Hypothalamus (tissue), 51 donors: ENCODE measurements at places on chromosomes 5 and 9.

DNA sequence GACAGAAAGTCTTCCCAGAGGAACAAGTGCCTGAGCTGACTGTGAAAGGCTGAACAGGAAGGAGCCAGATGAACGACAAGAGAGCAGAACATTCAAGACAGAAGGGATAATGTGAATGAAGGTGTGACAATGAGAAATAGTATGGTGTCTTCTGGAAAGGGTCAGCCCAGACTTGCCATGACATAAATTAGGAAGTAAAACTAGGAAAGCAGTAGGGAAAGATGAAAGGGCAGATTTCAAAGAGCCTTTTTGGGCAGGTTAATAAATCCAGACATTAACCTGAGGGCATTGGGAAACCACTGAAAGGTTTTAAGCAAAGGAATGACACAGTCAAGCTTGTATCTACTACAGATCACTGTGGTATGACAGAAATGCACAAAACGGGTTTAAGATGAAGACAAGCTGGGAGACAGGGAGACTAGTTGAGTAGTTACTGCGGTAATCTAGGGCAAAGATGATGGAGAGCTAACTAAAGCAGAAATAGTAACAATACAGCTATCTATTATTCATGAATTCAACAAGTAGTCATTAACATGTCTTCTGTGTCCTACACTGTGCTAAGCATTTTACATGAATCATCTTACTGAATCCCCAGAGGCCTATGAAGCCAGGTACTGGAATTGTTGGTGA is 580.9 kb upstream of the WWC1 start:
- DNase-seq = no peak

DNA sequence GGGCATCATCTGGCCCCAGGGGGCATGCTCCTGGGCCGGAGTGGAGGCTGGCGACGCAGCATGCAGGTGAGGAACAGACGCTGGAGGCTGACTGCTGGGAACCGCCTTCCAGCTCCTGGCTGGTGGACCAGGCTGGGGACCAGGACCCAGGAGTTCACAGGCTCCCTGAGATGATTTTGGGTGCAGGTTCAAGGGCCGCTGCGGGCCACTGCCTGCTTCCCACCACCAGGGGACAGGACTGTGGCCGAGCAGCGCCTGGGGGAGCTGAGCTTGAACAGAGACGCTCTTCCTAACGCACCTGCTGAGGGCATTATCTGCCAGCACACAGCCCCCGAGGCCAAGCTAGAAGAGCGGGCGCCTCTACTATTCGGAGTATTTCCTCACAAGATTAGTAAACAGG is 132.1 kb upstream of the RAPGEF1 start:
- DNase-seq = no peak

DNA sequence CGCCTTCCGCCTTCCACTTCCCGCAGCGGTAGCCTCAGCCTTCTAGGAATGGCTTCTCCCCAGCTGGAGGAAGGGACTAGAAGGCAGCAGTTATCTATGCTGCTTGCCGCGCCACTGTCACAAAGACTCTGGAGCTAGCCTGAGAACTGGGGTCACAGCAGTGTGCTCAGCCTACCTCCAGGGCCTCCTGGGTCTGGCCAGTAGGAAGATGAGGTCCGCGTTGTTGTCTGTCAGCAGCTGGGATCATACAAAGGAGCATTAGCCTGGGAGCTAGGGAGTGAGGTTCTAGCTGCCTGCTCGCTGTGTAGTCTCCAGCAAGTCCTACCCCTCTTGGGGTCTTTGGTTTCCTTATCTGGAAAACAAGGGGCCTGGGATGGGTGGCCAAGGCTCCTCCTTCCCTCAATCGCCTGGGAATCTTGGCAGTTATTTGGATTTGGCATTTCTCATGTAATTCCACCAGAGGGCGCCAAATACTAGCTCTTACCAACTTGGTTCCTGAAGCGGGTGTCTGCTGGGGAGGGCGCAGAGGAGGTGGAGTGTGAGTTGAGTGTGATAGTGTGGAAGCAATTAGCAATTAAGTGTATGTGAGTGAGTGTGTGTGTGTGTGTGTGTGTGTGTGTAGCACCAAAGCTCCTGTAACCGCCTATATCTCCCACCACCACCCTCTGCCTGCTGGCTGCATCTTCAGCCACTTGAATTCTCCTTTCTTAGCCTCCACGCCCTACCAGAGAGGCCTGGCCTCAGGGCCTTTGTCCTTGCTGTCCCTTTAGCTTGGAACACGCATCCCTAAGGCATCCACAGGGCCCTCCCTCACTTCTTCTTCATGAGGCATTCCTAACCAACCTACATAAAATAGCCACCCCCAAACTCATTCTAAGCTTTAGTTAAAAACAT is 97.1 kb downstream of the ENTREP1 start:
- peak; percentile 38 for DNase-seq

DNA sequence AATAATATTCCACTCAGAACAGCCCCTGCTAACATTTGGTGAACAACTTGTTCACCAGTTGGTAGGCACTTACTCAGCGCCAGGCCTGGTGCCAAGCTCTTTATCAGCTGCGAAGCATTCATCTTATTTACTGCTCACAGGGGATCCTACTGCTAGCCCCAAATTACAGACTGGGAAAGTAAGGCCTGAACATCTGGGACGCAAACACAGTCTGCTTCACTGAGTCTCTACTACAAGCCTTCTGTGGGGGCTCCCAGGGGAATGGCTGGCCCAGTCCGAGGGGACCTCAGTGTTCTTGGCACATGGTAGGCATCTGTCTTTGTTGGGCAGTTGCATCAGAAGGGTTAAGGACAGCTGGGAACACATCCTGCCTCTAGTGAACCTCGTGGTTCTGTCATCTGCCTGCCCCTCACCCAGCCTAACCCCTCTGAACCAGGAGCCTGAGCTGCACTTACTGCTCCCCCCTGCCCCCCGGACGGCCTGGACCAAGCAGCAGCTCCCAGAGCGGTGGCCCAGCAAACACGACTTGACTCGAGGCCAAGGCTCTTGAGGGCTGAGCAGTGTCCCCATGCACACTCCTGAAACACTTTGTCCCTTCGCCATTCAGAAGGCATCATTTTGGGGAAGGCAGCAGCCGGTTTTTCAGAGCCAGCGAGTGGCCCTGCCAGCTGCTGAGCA is at the start of gene PHYHD1:
PHYHD1 (plus strand) TSS at position 602 of the 678 bp plus-strand sequence. CDS start 1,342 bp downstream, outside the sequence.
- DNase-seq = peak; percentile 73

GRCh38 chr9:7103367-7103766 is 345.6 kb downstream of the KDM4C start:
- no peak for DNase-seq

- no peak for DNase-seq
Measured at GRCh38 chr9:82513242-82513751, 524.7 kb downstream of the SPATA31D1 start.

- no peak for DNase-seq
Measured at GRCh38 chr9:94951324-94952135, 225.0 kb downstream of the AOPEP start.

DNA sequence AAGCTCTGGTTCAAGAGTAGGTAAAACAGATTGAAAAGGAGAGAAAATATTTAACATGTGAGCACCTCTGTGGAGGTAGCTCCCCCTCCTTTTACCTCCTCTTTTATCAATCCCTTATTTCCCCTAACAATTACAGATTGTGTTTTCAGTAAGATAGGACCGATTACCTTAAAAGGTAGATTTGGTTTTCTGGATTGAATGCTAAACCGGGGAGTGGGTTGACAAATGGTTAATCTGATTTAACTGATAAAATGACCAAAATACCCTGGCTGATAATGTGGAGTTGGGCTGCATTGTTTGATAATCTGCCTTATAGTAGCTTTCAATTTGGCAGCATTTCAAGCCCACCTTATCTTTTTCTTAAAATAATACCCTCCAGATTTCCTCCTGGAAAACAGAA is 83.9 kb downstream of the EGFLAM start:
- DNase-seq = no peak

GRCh38 chr5:107485184-107485583 is 185.6 kb downstream of the EFNA5 start:
- no peak for DNase-seq

DNA sequence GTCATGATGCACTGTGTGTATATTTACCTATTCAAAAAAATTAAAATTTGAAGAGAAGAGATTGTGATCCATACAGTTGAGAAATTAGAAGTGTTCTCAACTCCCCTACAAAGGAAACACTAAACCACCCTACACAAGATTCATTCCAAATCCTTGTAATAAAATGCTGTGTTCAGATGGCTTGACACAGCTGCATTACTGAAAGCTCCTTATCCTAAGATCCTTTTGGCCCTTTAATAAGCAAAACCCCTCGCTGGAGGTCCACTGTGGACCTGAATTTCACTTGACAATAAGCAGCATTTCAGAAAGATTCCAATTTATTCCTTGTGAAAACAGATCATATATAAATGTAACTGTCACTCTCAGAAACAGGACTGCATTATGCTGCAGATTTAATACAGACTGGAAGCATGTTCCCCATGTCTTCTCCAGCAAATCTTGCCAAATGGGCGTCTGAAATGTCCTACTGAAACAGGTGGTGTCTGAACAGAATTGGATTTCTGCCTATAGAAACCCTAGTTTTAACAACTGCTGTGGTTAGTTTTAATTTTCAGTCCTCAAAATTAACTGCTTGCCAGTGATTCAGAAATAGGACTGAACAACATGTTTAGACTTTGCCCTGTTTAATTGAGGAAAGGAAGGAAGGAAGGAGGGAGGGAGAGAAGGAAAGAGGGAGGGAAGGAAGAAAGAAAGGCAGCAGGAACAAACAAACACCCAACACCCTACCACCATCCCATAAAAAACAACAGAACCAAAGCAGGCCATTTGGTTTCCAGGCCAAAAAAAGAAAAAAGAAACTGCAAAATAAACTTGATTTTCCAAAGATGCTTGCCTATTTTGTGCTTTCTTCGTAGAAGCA is 179.6 kb downstream of the MLLT3 start:
- no peak for DNase-seq

DNA sequence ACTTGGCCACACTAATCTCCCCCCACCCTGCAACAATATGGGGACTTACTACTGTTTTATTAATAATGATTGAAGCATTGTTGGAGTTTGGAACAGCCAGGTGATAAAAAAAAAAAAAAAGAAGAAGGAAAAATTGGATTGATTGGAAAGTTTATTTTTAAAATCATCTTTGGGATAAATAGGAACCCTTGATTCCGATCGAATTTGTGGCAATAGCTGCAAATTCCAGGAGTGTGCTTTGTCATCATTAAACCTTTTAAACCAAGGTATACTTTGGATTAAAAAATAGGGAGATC is 907 bp upstream of the NR2F1 start:
- DNase-seq = no peak

DNA sequence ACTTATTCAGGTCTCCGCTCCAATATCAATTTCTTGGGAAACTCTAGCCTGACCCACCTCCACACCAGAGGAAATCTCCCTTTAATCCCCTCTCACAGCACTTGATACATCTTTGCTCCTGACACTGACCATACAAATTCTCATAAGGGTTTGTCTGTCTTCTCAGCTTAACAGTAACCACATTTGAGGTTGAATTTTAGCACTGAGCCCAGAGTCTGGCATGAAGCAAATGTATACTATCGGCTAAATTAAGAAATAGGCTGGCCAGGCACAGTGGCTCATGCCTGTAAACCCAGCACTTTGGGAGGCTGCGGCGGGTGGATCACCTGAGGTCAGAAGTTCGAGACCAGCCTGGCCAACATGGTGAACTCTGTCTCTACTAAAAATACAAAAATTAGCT is 9.7 kb downstream of the CDK5RAP2 start:
- no peak for DNase-seq

DNA sequence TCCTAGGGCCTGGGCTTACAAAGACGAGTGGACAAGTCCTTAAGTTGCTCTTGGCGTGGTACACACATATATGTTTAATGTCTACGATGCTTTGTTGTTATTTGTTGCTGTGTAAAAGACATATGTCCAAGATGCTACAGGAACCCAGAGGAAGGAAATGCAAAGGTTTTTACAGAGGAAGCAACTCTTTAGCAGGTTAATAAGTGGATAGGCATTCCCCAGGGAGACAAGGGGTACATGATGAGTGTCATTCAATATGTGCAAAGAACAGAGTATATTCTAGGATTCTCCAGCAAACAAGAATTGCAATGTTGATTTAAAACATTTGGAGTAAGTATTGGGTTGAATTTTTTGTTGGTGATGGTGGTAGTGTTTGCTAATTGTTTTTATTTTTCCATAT is 92.1 kb downstream of the PIP5K1B start:
- DNase-seq = no peak

DNA sequence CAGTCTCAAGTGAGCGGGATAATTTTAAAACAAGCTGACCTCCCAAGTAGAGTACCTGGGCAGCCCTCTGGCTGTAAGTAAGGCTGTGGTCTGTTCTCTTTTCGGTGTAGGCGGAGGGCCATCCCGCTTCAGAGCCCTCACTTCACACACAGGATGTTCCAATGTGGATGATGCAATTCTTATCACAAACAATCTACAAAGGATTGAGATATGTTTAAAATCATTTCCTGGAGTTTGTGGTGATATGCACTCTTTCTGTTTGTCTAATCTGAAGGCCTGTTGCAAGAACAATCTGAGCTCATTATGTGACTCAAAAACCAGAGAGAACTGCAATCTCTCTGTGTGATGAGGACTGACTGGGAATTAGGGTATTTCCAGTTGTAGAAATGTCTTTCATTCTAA is 42.5 kb downstream of the ITGA2 start:
- DNase-seq = no peak

DNA sequence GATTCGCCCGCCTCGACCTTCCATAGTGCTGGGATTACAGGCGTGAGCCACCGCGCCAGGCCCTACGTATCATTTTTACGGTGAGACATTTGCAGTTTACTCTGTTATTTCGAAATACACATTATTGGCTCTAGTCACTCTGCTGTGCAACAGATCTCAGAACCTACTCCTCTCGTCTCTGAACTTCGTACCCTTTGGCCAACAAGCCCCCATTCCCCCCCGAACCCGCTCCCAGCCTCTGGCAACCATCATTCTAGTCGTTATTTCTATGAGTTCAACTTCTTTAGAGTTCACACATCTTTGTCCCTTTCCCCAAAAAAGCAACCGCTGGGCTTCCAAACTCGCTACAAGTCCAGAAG is 735 bp downstream of the PTGR1 start:
- no peak for DNase-seq

DNA sequence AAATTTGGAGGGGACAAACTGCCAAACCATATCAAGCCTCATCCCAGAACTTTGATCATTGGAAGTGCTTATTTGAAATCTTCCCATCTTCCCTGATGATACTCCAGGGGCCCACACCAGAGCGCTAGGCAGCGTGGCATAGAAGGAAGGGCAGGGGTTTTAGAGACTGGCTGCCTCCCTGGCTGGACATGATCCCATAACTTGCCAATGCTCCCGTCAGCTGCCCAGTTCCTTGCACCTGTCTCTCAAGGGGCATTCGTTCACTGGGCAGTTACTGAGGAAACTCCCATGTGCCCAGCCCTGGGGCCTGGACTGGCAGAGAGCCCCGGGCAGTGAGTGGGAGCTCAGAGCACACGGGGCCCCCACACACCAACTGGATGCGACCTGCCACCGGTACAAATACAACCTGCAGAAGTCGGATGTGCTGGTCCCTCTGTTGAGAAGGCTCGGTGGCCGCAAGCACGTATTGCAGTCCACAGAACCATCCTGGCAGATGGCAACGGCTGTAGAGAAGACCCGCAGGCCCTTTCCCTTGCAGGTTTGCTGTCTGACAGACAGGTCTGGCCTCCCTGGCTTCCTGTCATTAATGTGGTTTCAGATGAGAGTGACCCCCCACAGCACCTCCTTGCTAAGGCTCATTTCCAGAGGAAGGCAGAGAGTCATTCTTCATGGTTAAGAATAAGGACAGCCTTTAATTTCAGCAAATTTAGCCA is 122.4 kb downstream of the MVB12B start:
- DNase-seq = no peak
